ENCODE measurements at places on chromosomes 16 and 17.

DNA sequence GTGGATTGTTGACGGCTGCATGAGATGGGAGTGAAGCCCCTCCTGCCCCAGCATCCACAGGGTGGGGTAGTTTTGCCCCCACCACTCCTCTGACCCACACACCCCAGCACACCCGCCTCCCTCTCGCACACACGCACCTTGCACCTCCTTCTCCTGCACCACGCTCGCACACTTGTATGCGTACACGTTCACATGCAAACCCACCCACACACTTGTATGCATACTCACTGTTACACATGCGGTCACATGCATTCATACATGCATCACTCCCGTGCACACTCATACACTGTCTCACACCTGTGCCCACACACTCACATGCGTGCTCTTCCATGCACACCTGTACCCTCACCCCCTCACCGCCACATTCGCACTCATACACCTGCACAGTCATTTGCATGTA lies 70.5 kb upstream of the CIBAR2 start:
- DNase-seq, result peak; percentile 20

GRCh38 chr16:929227-930073 lies 41.3 kb downstream of the LMF1 start:
- no peak for DNase-seq

GRCh38 chr17:69012895-69013805 lies 47.6 kb downstream of the ABCA9 start:
- no peak for DNase-seq

DNA sequence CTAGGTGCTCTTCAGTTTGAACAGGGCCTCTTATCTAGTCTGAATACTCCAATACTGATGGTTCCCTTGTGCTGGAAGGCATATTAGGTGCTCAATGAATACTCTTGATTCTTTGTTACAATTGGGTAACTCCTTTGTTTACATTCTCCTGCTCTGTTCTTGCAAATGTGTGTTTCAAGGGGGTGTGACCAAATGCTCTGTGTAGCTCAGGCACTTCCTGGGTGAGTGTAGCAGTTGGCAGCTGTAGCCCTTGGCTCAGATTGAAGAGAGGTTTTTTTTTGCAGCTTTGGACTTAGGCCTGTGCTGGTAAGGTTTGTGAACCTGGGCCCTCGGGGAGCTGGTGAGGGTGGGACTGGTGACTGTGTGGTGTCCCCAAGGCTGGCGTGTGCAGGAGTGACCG lies 20.2 kb downstream of the TBCD start:
- no peak for DNase-seq

- DNase-seq, result no peak
Observed at GRCh38 chr17:7003745-7004144, 7.9 kb downstream of the ALOX12 start.

- no peak for DNase-seq
Observed at GRCh38 chr17:8365143-8365542, 11.4 kb downstream of the KRABD2 start.

DNA sequence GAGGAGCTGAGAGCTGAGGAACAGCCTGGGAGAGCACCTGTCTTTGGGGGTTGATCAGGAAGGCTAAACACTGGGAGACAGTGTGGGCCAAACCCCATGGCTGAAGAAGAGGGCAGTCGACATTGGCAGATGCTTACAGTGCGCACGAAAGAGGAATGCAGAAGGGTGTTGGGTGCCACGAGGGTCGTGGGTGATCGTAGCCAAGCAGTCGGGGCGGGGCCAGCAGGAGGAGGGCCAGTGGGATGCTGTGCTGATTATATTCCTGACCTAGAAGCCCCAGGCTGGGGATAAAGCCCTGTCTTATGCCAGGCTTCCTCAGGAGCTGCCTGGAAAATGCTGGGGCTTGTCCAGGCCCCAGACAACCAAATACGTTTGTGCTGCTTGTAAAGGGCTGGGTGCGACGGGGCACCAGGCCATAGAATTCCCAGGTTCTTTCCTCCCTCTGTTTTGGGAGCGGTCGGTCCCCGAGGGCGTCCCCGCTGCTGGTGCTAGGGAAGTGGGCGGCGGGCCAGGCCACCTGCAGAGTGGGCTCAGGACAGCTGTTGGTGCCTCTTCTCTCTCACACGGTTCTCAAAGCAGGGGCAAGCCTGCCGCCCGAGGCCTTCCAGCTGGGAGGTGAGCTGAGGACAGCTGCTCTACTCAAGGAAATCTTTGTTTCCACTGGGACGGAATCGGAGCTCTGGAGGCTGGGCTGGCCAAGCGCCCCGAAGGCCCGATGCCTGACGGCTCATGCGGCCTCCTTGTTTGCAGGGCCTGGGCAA lies 10.0 kb downstream of the C1QTNF1 start:
- DNase-seq, result peak; percentile 85

- DNase-seq, result no peak
Observed at GRCh38 chr17:15247891-15248529, 17.1 kb downstream of the PMP22 start.

DNA sequence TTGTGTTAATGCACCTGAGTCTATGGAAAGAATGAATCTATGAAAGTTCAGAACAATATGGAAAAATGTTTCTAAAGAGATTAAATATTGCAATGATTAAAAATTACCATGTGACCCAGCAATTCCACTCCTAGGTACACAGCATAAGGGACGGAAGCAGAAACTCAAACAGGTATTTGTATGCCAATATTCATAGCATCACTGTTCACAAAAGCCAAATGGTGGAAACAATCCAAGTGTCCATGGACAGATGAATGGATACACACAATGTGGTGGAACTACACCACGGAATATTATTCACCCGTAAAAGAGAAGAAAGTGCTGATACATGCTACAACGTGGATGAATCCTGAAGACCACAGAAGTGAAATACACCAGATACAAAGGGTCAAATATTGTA lies 37.7 kb downstream of the VPS53 start:
- no peak for DNase-seq

- DNase-seq, result no peak
Observed at GRCh38 chr16:54334208-54334607, 47.6 kb upstream of the IRX3 start.

- DNase-seq, result no peak
Observed at GRCh38 chr17:8941520-8941919, 24.0 kb downstream of the PIK3R5 start.

DNA sequence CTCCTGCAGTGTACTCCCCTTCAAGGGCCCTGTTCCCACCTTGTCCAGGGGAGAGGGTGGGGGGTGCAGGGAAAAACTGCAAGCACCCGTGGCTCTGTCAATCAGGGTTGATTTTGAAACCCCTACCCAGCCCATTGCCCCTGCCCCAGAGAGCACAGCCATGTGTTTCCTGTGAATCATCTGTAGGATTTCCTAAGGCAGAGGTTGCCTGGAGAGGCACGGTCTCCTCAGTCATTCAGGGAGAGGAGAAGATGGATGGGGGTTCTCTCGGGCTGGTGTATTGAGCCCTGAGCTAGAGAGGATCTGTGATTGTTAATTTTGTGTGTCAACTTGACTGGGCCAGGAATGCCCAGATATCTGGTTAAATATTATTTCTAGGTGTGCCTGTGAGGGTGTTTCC lies 3.5 kb upstream of the AGRP start:
- peak; percentile 20 for DNase-seq

- DNase-seq, result no peak
Observed at GRCh38 chr17:45703348-45703747, 80.8 kb upstream of the CRHR1 start.

DNA sequence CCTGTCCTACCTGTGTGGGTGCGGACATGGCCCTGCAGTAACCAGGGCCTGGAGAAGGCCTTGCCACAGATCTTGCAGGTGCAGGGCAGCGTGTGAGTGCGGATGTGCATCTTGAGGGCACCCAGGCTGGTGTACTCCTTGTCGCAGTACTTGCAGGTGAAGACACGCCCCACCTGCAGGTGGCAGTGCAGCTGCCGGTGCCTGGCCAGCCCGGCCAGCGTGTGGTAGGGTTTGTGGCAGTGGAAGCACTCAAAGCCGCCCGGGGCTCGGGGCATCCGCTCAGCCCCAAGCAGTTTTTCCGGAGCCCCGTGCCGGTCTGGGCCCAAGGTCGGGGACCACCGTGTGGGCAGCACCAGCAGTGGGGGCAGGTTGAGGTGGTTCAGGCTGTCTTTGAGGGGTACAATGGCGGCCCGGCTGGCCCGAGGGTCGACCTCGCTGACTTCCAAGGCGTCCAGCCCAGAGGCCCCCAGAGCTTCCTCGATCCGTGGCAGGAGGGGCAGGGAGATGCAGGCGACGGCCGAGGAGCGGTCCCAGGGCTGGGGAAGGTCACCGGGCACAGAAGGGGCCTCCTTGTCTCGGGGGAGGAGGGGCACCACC lies 5.1 kb downstream of the SNAI3 start:
- DNase-seq, result no peak

GRCh38 chr17:31549121-31549524 lies 157.6 kb downstream of the RAB11FIP4 start:
- no peak for DNase-seq

DNA sequence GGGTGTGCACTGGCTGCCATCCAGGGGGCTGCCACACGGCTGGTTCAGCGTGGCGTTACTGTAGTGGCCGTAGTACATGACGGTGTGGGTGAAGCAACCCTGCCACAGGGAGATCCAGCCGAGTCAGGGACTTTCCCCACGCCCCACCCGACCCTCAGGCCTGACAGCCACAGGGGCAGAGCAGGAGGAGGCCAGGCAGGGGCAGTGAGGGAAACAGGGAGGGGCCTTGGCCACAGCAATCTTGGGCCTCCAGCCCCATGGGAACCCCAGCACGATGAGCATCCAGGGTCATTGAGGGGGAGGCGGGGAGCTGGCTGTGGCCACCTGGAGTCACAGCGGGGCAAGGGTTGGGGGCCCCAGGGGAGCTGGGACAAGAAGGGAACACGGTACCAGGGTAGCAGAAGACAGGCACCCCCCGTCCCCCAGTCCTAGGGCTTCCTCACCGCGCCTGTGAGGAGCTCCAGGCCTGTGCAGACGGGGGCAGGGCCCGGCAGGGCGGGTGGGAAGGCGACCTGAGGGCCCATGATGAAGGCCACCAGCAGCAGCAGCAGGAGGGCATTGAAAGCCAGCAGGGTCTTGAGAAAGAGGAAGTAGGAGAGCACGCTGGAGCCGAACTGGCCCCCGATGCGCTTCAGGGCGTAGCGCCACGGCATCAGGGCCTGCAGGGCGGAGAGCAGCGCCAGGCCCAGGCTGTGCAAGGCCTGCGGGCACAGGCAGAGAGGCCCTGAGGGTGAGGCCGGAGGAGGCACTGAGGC lies 4.3 kb downstream of the TMC6 start:
- DNase-seq, result peak; percentile 45

GRCh38 chr16:14445937-14446715 lies 183.9 kb downstream of the PARN start:
- no peak for DNase-seq

GRCh38 chr16:86722970-86723369 lies 144.6 kb downstream of the FOXL1 start:
- no peak for DNase-seq

DNA sequence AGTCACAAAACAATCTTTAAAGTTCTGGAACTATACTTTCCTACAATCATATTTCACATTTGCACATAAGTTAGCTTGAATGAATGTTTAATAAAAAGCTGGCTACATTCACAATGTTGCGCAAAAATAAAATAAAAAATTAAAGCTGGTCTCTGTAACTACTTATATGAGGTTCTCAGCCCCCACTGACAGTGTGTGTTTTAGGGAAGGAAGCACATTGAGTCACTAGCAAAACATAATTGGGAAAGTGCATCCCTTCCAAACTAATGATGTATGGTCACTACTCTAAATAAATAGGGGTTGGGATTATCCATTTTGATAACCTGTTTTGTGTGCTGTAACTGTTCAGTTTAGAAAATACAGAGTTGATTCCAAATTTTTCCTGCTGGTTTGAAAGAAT lies 251.9 kb downstream of the IRX3 start:
- DNase-seq, result no peak

GRCh38 chr17:42846594-42847280 lies 2.4 kb downstream of the AOC2 start:
- DNase-seq, result no peak

- DNase-seq, result no peak
Observed at GRCh38 chr16:17159617-17160016, 311.1 kb downstream of the XYLT1 start.

DNA sequence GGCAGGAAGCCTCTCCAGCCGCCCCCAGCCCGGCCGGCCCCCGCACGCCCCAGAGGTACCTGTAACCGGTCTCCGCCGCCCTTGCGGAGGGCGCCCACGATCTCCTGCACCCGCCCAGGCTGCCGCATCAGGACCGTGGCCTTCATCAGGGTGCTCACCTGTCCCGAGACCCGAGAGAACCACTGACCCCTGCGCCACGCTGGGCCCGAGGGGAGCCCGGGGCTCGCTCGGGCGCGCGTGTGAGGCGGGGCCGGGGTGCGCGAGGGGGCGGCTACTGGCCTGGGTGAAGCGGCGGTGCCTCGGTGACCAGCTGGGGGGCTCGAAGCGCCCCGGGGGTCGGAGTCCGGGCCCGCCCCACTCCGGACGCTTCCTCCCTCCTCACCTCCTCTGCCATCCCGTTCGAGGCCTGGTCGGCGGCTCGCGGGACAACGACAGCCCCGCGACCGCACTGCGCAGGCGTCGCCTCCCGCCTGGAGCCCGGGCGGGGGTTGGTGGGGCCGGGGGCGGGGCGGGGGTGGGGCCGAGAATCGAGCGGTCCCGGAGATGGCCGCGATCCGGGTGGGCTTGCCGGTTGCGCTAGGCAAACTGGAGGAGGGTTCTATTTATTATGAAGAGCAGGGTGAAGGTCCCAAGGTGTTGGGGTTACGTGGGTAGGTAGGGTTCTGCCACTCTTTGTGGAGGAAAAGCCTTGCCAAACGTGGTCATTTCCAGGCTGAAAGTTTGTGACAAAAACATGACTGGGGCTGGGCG lies at the start of gene NT5C3B:
Gene NT5C3B (minus strand): TSS at position 433 of the 750 bp plus-strand sequence. CDS start 39 bp downstream, at position 394.
- peak; percentile 81 for DNase-seq

- peak; percentile 71 for DNase-seq
Observed at GRCh38 chr16:7363422-7364417, 31.1 kb downstream of the RBFOX1 start.

DNA sequence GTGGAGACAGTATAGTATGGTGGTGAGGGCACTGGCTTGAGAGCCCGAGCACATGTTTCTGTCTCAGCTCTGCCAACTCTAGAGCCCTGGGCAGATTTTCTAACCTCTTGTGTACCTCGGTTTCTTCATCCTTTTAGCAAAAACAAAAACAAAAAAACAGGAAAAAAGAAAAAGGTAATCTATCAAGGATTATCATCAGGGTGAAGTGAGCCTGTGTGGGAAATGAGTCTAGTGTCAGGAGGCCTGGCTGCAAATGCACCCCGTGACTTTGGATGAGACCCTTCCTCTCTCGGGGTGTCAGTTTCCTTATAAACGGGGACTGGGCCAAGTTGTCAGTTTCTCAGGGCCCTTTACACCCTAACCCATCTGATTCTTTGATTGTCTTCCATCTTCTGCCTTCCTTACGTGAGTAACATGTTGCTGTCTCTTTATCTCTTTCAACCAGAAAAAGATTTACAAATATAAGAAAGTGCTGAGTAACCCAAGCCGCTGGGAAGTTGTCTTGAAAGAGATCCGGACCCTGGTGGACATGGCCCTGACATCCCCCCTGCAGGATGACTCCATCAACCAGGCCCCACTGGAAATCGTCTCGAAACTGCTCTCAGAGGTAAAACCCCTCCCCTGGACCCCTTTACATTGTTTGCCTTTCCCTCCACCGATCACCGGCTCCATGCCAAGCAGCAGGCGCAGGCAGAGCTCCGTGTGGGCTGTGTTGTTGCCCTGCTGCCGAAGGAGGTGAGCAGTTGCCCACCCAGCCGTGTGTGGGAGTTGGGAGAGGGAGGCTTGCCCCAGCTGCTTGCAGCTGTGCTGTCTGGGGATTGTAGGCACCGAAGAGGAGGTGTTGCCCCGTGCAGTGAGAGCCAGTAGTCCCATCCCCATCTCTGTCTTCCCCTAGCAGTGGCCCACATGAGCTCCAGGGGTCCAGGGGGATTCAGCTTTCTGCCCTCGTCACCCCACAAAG lies 127.1 kb upstream of the PLCG2 start:
- DNase-seq, result no peak

Data from left ventricle myocardium superior (tissue), 1 donor.